ENCODE measurements at places on chromosomes 3 and 15.

GRCh38 chr3:149310796-149311534 is 22.5 kb downstream of the TM4SF18 start:
- DNase-seq, result no peak

DNA sequence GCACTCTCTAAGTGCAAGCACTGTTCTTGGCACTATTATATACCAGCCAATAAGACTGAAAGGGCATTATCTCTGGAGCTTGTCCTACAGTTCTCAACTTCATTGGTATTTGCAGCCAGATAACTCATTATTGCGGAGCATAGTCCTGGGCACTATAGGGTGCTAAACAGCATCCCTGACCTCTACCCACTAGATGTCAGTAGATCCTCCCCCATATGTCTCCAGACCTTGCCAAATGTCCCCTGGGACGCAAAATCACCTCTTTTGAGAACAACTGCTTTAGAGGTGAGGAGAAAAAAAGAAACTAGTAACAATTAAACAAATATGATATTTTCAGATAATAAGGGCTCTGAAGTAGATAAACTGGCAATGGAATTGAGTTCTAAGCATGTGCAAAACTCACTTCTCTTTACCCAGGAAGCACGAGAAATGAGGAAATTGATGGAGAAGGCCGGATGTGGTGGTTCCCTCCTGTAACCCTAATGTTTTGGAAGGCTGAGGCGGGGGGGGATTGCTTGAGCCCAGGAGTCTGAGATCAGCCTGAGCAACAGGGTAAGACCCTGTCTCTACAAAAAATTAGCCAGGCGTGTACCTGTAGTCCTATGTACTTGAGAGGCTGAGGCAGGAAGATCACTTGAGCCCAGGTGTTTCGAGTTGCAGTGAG is 61.4 kb downstream of the FRMD4B start:
- peak; percentile 2 for DNase-seq

DNA sequence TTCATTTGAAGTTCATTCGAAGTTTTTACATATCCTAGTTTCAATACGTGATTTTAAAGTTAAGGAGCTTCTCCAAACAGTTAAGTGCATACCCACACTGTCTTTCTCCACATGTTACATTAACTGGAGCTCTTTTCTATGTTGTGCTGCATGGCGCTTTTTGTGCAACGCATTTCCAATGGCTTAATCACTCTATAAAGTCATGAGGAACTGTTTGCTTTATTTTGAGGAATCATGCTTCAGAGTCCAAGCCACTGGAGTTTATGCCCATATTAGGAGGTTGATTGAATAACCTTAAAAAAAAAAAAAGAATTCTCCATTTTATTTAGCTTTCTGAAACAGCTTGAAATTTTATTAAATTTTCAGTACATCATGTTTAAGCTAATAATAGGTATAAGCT is 109.4 kb upstream of the MBNL1 start:
- no peak for DNase-seq

DNA sequence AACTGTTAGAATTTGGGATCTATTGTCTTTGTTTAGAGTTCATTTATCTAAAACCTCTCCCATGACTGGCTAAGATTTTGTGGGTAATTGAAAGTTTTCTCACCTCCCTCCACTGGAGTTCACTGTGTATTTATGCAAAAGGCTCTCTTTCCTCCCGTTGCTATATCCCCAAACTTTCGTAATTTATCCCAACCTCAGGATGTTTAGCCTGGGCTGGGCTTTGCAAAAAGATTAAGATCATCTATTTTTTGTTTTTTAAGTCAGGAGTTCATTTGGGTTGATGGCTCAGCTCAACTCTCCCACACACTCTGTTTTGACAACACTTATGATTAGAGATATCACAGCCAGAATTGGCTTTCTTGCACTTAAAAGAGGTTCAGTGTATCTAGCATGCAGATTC is 27.0 kb downstream of the SUCNR1 start:
- DNase-seq, result no peak
